ENCODE measurements at places on chromosomes 11 and 22.

- DNase-seq, result no peak
These were observed 7.6 kb upstream of the EXPH5 start for GRCh38 chr11:108601150-108601549.

DNA sequence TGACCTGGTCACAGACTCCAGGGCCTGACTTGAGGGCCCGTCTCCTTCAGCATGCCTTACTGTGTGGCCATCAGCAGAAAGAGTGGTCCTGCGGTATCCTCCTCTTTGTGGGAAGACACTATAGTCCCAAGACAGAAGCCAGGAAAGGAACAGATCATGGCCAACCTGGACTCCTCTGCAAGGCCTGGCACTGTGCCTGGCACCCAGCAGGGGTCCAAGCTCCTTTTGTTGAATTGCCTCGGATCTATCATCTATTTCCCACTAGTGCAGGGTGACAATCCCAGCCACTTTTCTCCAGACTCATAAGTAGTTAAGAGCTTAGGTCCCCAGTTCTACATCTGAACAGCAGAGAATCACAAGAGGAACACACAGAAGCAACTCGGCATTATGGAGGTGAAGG is 27.0 kb downstream of the DSCAML1 start:
- no peak for DNase-seq

DNA sequence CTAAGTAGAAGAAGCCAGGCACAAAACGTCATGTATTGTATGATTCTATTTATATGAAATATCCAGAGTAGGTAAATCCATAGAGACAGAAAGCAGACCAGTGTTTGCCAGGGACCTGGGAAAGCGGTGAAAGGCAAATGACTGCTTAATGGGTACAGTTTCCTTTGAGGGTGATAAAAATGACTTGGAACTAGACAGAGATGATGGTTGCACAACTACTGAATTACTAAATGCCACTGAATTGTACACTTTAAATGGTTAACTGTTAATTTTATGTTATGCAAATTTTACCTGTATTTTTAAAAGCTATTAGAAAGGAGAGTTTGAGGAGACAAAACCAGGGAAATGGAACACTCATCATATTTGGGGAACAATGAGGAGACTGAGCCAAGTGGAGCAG is 61.8 kb upstream of the USP47 start:
- no peak for DNase-seq

DNA sequence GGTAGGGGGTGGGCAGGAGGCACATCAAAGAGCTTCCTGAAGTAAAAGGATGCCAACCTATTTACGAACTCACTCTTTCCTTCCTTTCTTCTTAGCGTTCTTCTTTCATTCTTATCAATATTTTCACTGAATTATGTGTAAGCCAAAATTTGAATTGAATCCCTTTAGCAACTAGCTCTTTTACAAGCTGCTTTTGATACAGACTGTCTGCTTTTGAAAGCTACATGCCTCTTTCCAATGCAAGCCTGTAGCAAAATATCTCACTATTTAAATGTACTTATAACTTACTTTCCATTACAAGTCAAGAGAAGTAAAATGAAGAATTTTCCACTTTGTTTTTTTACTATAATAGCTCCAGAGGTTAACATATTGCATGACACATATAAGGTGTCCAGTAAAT is 186.6 kb downstream of the NXPE2 start:
- DNase-seq, result no peak

DNA sequence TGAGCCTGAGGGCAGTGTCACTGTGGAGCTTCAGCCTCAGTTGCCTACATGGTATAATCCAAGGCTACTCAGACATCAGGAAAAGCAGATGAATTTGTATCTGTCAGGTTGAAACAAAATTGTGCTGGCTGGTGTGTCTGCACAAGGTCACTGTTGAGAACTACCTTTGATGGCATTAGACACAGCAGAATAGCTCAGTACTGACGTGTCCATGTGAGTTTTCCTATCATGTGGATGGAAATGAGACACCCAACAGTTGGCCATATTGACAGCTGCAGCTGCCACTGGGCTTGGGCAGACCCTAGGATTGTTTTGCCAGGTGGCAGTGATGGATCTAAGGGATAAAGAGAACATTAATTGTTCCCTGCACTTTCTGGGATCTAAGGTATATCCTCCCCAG is 15.8 kb downstream of the CCDC134 start:
- no peak for DNase-seq

- DNase-seq, result no peak
These were observed 17.1 kb downstream of the MPEG1 start for GRCh38 chr11:59195586-59195985.

DNA sequence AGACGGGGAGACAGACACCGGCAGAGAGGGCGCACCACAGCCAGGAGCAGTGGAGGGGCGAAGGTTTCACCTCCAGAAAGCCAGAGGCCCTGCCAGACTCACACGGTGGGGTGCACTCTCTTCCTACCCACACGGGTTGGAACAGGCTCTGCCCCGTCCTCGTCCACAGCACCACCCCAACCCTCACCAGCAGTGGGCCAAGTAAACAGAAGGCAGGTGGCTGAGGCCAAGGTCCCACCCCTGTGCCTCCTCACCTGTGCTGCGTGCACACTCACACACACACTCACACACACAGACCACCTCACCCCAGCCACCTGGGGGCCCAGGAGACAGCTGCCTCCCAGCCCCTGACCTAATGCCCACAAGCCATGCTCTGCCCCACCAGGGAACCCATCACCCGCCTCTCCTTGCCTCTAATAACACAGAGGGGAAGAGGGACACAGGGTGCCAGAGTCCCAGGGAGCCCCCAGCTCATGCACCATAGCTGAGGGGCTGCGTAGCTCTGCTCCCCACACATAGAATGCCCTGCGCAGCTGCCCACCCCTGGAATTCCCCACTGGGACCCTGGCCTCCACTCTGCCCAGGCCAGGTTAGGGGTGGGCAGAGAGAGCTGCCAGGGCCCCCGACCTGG is 3.1 kb downstream of the CYB5R3 start:
- DNase-seq, result no peak

DNA sequence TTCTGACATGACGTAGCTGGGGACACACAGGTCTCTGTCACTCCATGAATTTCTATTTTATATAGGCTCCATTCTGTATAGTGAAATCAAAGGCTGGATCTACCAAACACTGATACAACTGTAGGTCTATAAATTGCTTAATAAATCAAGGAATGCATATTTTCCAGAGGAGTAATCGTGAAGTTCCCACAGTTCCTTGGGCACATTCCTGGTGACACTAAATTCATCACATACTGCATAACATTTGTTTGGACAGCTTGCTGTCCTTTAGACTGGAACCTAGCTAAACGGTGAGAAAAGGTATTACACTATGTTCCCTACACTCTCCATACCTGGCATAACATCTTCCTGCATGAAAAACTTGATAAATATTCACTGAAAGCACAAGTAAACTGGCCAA is 41.6 kb upstream of the UCP3 start:
- no peak for DNase-seq

DNA sequence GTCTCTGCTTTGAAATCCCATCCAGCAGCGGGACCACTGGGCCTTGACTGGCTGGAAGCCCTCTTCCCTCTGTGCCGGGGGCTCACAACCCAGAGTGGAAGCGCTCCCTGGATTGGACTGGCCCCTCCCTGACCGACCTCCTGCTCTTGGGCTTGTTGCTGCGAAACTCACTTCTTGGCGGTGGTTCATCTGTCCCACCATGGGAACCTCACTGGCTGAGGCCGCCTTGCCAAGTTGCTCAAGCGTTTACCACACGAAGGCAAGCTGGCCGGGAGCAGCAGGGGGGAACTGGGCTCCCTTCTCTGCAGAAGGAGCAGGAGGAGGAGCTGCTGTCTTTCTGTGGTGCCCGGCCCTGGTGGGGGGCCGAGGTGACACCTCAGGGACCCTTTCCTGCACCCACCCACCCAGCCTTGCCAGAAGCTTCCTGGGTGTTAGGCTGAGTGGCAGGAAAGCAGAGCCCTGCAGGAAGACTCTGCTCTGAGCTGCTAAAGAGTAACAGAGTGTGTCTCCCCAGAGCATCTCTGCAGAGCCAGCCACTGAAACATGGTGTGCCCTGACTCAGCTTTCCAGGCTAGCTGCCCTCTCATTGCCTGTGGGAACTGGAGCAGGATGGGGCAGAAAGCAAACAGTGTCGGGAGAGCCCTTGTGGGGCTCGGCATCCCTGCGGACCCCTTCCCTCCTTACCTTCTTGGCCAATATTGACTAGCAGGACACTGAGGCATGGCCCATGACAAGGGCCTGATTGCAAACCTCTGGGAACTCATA is 88.5 kb upstream of the ALX4 start:
- DNase-seq, result no peak

- DNase-seq, result no peak
These were observed 98.2 kb upstream of the NNMT start for GRCh38 chr11:114197799-114198500.

DNA sequence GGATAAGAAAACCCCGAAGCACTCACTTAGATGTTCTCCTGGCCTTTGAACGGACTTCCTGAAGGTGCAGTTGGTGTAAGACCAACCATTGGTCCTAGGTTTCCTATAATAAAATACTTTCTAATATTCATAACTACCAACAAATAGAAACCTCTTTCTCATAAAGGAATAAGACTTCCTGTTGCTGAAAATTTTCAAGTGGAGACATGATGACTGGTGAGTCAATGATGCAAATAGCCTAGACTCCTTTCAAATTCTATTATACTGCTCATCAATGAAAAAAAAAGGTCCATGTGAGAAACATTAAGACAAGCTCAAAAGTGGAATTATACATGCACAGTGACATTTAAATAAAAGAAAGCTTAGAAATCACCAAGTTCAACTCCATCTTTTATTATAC is 862.8 kb downstream of the FAM181B start:
- DNase-seq, result no peak

- no peak for DNase-seq
These were observed 7.5 kb upstream of the WEE1 start for GRCh38 chr11:9565822-9566560.

- DNase-seq, result no peak
These were observed 26.5 kb downstream of the SYT7 start for GRCh38 chr11:61554172-61554988.

GRCh38 chr11:6523253-6523652 is 26.2 kb downstream of the DNHD1 start:
- no peak for DNase-seq

DNA sequence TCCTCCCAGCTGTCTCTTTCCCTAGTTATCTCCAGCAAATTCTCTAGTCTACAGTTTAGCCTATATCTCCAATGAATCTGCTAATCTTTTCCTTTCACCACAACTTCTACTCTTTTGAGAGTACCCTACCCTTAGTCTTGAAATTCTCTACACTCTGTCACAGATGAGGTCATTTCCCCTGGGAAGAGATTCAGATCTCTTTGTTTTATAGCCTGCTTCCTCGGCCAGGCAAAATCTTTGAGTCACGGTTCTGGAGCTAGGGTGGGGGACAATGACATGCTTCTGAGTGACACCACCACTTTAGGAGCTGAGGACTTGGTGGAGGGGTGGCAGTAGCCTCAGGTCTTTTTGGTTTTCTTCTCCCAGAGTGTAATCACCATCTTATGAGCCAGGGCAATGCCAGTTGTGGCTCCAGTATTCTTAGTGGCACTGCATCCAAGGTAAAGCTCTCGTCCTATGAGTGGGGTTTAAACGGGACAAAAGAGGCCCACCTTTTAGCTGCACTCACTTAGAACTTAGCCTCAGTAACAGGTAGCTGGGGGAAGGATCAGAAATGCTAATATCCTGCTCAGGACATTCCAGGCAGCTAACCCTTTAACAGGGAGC is 98.5 kb upstream of the RRM1 start:
- DNase-seq, result no peak

GRCh38 chr11:13242564-13242963 is 35.0 kb upstream of the BMAL1 start:
- no peak for DNase-seq

DNA sequence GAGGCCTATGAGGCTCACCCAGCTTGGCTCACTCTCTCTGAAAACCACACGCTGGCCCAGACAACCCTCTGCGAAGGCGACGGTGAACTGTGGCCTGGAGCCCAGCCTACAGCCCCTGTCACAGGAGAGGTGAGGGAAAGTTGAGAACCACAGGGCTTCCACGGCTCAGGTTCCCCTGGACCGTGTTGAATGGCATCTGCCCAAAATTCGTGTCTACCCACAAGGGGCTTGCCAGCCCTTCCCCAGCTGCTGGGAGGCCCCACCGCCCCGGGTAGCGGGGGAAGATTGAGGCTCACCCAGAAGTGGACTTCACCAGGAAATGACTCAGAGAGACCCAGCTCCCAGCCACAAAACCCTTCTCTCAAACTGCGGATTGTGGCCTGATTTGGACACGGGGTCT is 197.1 kb downstream of the CTTN start:
- no peak for DNase-seq

DNA sequence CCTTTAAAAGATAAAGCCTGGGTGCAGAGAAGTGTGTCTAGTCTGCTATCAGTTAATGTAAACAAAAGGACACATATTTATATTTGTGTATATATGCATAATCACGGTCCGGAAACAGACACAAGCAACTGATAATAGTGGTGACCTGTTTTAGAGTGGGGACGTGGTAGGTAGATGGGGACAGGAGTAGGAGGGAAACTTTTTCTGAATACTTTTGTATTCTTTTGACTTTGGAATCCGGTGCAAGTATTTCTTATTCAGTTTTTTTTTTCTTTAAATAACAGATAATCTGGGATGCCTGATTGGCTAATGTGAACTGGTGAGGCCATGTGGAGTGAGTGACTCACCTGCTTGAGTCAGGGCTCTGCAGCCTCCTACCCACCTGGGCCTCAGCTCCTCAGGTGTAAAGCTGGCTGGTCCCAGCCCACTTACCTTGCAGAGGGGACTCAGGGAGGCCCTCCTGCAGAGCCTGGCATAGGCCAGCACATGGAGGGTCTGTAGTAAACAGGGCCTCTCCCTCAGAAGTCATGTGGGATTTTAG is 15.3 kb downstream of the MICAL2 start:
- no peak for DNase-seq

DNA sequence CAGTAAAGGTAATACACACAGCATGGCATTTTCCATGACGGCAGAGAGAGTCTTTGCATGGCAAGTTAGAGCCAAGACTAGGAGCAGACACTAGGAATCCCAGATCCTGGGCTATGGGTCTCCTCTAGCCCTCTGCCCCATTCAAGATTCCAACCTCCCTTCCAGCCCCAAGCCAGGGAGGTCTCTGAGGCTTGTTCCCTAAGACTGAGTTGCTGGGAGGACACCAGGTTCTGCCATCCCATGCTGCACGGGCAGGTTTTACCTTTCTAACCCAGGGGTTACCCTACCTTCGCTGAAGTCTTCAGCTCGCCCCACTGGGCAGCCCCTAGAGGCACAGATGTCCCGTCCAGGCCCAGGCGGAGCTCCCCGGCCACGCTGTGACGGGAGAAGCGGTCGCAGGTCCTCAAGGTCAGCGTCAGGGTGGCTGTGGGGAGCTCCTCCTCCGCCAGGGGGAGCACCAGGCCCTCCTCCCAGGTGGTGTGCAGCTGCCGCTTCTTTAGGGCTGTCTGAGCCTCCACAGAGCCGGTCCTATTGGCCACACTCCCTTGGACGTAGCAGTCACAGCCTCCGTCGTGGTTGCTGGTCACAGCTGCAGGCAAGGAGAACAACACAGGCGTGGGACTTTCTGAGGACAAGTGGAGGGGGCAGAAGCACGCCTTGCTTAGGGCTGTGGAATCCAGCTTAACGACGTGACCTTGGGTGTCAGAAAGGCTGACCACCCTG is 33.8 kb downstream of the SYT13 start:
- no peak for DNase-seq
